ENCODE measurements at places on chromosomes 12 and 14. TPM values are rescaled to one million over a fixed set of nuclear protein-coding genes. Genes with fewer than 3 reads are reported as not detected.

GRCh38 chr14:37585971-37586796 is 8.9 kb downstream of the FOXA1 start:
- DNase-seq = no peak

DNA sequence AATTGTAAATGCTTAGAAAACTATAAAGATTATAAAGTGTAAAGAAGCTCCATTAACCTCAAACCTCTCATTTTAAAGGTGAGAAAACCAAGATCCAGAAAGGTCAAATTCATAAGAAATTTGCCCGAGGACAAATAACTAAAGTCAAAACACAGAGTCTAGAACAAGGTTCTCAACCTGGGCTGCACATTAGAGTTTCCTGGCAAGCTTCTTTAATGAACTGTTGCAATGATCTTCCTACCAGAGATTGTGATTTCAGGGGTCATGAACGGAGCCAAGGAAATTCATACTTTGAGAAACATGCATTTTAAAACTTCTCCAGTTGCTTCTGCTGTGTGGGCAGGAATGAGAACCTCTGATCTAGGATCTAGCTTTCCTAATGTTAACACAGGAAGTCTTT is 86.8 kb downstream of the DERA start:
- no peak for DNase-seq

DNA sequence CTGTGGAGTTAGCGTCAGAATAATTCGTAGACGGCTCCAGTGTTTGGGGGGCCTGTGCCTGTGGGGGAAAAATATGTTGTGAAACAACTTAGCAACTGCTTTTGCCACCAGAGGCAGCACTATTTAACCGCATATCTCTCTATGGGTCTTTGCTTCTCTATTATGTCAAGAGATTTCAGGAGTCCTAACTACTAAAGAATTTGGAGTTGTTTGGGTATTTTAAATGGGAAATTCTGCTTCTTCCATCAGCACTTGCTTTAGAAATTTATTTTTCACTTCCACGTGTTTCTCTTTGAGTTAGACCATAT is 594 bp upstream of the CLEC14A start:
- no peak for DNase-seq

- no peak for DNase-seq
Measured at GRCh38 chr12:109981311-109981710, 14.9 kb downstream of the GIT2 start.

DNA sequence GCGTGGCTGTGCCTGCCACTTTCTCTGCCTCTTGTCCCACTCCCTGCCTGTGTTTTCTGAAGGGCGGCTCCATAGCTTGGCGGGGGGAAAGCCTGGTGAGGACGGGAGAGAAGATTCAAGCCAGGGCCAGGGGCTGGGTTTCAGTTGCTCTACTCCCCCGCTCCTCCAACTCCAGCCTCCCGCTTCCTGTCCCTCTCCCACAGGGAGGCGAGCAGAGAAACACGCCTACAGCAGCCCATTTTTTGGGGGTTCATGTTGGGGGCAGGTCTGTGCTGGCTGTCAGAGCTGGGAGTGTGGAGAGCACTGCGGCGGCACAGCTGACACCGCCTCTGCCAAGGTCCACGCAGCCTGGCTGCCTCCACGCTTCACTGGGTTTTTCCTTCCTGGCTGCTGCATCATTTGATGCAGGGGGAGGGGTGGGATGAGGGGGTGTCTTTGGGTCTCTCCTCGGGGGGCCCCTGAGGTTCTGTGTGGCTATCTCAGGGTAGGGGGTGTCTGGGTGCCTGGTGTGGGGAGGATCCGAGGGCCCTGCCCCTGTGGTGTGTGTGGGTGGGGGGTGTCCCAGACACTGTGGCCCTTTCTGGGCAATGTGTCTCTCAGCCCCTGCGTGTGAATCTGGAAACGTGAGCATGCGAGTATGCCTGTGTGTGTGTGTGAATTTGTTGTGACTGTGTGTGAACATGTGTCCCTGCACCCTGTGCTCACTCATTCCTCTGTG is 10.7 kb upstream of the KRT80 start:
- peak; percentile 43 for DNase-seq

The ALKBH2 gene
- total RNA-seq = 16.0 TPM

The CCDC196 gene
- total RNA-seq = not detected

The FZD10 gene
- total RNA-seq = not detected

The FBRSL1 gene
- total RNA-seq = 3.9 TPM

- no peak for DNase-seq
Measured at GRCh38 chr14:33768458-33768830, 182.4 kb downstream of the EGLN3 start.

DNA sequence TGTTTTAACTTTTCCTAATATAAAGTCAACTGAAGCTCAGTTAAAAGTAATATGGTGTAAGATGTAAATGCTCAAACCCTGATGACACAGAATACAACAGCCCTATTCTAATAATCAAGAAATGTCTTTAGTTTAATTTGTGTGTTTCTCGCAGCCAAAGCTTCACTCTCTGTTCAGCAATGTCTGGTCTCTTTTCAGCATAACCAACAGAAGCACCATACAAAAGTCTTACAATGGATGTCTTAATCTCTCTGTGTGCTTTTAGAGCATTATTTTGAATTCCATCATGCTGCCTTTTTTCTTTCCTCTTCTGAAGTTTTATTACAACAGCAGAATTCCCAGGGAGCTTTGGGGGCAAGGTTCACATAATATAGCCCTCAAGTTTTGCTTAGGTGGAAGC is 210.2 kb upstream of the NPAS3 start:
- DNase-seq = no peak

- DNase-seq = no peak
Measured at GRCh38 chr12:14962153-14962539, 745 bp upstream of the ARHGDIB start.

The NRXN3 gene
- 7.3 TPM for total RNA-seq

DNA sequence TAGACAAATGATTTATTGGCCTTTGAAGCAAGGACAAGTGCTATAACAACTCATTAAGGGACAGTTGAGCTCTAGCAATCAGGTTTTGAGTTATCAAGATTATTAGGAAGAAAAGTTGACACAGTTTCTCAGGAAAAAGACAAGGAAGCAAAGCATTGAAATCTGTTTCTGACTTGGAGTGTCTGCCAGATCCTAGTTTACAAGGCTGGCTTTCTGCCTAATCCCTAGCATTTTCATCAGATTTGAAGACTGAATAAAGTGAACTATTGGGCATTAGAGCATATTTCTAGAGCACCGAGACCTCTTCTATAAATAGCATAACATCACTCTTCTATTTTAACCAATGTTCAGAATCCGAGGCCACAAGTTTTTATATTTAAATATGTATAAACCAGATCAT is 7.0 kb downstream of the SYT1 start:
- no peak for DNase-seq

DNA sequence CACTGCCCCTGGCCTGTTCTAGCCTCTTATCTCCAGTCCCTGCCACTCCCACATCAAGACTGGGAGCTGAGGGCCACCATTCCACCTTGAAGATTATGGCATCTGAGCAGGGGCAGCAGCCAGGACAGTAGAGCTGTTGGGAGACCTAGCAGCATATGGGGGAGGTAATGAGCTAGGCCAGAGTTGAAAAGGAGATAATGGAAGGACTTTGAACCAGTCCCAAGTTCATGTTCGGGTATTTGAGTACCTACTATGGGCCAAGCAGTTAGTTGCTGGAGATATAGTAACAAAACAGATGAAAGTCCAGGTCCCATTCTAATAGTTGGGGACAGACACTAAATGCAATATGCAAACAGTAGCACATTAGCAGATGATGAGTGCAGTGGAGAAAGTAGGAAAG is 151.5 kb downstream of the PLXNC1 start:
- DNase-seq = no peak

DNA sequence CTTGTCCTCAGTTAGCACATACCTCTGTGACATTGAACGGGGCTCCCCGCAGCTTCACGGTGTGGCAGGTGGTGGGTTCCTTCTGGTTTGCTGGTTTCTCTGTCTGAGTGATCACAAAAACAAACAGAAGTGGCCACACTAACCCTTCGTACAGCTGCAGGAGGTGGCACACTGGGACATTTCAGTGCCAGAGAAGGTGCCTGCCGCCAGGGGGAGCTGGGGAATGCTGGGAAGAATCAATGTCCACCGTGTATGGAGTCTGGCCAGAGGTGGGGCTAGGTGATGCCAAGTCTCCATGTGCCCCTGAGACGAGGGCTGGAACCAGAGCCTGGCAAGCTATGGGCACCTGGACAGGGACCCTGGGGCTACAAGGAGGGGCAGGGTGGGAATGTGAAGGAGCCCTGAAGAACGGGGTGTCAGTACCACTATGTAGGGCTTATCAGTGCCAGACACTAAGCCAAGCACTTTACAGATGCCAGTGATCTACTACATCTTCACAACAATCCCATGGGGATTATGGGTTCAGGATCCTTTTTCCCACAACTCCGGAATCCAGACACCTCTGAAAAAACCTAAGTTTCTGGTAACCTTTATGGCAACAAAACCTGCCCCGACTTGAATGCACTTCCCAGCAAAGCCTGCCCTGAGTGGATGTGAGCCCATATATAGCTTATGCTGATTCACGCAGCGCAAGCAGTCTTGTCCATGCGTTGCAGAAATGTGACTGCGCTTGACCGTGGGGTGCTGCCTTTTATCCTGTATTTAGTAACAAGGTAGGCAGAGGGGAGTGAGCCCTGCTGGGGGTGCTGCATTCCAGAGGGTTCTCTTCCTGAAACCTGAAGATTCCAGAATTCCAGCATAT is 10.8 kb downstream of the RBM19 start:
- DNase-seq = peak; percentile 2

DNA sequence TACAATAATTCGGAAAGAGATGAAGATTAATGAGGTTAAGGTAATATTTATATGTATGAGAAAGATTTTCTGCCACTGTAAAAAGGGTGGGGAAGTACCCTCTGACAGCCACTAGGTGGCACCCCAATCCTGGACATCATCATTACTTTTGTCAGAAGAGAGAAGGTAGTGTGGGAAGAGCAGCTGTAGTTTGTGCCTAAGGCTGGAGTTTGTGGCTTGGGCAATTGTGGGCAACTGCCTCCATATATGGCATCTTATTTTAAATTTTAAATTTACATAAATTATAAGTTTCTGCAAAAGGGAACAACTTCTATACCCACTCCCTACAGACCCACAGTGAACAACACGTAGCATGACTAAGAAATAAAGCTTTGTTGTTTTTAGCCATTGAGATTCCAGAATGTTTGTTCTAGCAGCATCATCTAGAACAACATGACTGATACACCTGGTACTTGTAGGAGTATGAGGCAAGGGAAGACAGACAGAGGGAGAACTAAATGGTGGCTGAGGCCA is 34.4 kb upstream of the SYCP3 start:
- peak; percentile 81 for DNase-seq

GRCh38 chr14:51653079-51653774 is 1.5 kb downstream of the FRMD6 start:
- peak; percentile 81 for DNase-seq

DNA sequence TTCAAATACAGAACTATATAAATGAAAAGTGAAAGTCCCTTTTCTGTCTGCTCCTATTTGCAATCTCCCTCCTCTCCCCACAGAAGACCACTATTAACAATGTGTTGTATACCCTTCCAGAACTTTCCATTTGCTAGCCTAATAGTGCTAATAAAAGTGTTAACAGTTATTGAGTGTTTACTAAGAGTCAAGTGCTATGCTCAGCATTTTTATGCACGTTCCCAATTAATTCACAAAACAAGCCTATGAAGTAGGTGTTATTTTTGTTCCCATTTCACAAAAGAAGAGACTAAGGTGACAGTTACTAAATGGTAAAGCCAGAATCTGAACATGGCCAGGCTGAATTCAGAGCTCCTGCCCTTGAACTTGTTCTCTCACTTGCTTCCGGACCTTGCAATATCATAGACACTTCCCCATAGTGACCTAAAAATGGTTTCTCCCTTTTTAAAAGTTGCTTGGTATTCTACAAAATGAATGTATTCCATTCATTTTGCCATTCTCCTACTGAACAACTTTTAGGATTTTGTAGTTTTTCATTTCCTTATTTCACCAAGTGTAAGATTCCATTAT is 1.6 kb upstream of the PRKAB1 start:
- DNase-seq = no peak

The USP44 gene
- 5.2 TPM for total RNA-seq

The NRL gene
- 1.3 TPM for total RNA-seq

The SSPN gene
- 11.6 TPM for total RNA-seq

The FRMD6 gene
- 524 TPM for total RNA-seq

DNA sequence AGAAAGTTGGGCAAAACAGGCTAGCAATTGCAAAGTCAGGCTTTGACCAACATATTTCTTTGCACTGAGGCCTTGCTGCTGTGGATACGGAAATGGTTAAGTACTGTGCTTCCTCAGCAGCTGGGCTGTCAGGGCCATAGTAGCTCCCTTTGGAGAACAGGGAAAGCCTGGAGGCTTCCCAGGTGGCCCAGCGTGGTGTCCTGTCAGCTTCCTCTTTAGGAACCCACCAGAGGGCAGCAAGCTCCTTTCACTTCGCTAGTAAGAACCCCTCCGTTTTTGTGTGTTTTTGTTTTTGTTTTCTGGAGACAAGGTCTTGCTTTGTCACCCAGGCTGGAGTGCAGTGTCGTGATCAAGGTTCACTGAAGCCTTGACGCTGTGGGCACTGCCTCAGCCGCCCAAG is 1.7 kb upstream of the CFAP251 start:
- peak; percentile 76 for DNase-seq

DNA sequence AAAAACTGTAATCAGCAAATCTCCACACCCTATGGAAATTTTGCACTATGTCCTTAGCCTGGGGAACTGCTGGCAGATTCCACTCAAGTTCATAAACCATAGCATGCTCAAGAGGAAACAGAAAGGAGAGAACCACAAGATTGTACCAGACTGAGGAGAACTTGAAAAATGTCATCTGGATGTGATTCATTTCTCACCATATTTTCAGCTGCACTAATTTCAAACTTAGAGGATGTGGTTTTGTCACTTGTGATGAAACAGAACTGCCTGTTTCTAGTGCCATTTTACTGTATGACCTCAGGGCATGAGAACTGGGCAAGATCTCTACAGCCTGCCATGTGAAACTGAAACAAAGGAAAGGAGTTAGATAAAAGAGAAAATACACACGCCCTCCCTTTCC is 1493.1 kb upstream of the FLRT2 start:
- DNase-seq = peak; percentile 51

The TRIM9 gene
- total RNA-seq = 0.64 TPM

The SLC7A7 gene
- 3.9 TPM for total RNA-seq

DNA sequence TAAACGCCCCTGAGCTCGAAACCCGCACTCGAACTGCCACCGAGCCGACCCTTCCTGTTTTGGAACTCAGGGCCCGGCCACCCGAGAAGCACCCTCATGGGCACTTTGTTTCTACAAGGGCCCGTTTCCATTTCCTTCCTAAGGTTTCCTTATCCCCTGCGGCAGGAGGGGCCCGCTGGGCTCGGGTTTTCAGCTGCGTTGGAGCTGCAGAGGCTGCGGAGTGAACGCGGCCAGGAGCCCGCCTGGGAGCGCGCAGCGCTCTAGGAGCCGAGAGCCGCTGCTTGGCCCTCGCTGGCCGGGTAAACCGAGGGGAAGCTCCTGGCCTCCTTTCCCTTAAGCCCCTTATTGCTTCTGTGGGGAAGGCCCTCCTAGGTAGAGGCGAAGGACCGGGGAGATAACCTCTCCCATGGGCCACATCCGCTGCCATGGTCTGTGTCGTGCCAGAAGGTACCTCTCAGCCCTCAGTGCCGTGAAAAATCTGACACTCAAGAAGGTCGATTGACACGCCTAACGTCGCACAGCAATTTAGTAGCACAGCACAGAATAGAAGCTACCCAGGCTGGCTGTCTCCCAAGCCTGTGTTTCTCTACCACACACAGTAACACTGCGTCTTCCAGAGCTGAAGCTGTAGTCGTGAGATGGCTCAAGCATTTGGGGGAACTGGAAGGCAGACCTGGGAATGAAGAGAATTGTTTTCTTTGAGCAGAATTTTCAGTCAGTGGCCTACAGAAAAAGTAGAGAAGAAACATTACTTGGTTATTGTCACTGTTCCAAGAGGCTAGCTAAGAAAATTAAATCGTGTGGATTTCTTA is 12.9 kb upstream of the CALM1 start:
- peak; percentile 74 for DNase-seq

- DNase-seq = no peak
Measured at GRCh38 chr12:53186745-53187144, 6.0 kb upstream of the CSAD start.
